HCT116 (cell line): ENCODE measurements at places on chromosomes 7 and 10. TPM values are rescaled to one million over a fixed set of nuclear protein-coding genes. Genes with fewer than 3 reads are reported as not detected.
A peak's percentile ranks its signal among the peaks of the same experiment; 100 is the strongest.

CASTOR2 gene
- 9.4 TPM for total RNA-seq

AGAP9 gene
- 7.4 TPM for total RNA-seq

THSD7A gene
- total RNA-seq = 0.05 TPM

CTAGE4 gene
- total RNA-seq = 6.0 TPM

GNAT3 gene
- not detected for total RNA-seq

BMI1 gene
- total RNA-seq = 81.1 TPM

ITPRID1 gene
- total RNA-seq = not detected

TRIM50 gene
- total RNA-seq = not detected

TDRD1 gene
- total RNA-seq = not detected

NUTM2A gene
- 0.59 TPM for total RNA-seq

GRCh38 chr10:103874730-103875129 is 19.4 kb upstream of the SH3PXD2A start:
- no peak for DNase-seq
- H3K27me3 ChIP-seq = no peaks in the 10 kb centered on the region
- H3K4me1 ChIP-seq = peaks cover 12% of the 10 kb centered on the region
- no peak overlapping the region for H3K27ac ChIP-seq
- H3K36me3 ChIP-seq = no peaks in the 10 kb centered on the region

DNA sequence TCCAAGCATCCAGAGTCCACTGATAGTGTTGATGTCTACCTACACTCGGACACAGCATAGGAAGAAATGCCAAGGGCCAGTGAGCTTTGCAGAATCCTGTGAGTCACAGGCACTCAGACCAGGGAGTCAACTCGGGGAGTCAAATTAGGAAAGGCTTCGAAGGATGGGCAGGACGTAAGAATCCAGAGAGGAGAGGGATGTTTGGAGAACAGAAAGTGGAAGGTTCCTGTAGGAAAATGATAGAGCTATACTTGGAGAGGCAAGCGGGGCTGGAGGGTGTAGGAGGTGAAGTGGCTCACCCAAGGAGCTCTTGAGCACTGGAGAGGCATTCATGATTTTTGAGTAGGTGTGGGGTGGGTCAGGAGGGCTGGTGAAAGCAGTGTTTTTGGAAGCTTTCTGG is 3.0 kb downstream of the ZYX start:
- H3K4me1 ChIP-seq = peaks cover 10% of the 10 kb centered on the region
- no peak overlapping the region for H3K27ac ChIP-seq
- DNase-seq = no peak
- peaks cover 27% of the 10 kb centered on the region for H3K36me3 ChIP-seq

DNA sequence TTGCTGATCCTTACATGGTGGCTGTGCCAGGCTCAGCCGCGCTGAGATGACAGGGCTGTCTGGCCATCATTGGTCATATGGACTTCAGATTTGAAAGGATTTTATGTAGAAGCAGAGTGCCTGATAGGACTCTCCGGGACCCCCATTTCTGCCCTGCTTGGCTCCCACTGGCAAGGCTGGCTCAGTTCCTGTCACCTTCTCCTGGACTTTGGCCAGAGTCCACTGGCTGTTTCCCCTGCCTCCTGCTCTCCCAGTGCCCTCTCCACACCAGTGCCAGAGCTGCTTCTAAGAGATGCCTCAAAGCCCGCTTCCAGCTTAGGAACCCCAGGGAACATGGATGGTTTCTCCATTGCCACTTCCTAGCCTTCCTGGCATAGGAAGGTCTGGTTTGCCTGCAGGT is 5.1 kb upstream of the SH2D4B start:
- no peaks in the 10 kb centered on the region for H3K27me3 ChIP-seq
- peaks cover 22% of the 10 kb centered on the region for H3K4me1 ChIP-seq
- no peaks in the 10 kb centered on the region for H3K36me3 ChIP-seq
- no peak overlapping the region for H3K4me3 ChIP-seq

DNA sequence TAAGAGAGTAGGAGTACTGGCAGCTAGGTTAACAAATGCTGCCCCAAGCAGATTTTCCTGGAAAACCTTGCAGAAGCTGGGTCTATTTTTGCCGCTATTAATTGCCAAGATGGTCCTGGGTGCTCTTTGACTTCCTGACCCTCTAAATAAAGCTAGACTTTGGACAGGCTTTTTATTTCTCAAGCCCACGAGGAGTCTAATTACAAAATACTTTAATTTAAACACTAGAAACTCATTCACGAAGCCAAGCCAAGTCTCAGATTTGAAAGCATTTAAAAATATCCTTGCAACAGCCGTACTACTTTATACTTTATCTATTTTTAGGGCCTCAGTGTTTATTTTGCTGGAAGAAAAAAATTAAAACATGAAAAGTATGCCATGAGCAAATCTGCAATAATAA is 45.1 kb downstream of the TMEM26 start:
- no peaks in the 10 kb centered on the region for H3K36me3 ChIP-seq
- no peaks in the 10 kb centered on the region for H3K4me1 ChIP-seq
- H3K27ac ChIP-seq = no peak overlapping the region
- H3K27me3 ChIP-seq = no peaks in the 10 kb centered on the region

DNA sequence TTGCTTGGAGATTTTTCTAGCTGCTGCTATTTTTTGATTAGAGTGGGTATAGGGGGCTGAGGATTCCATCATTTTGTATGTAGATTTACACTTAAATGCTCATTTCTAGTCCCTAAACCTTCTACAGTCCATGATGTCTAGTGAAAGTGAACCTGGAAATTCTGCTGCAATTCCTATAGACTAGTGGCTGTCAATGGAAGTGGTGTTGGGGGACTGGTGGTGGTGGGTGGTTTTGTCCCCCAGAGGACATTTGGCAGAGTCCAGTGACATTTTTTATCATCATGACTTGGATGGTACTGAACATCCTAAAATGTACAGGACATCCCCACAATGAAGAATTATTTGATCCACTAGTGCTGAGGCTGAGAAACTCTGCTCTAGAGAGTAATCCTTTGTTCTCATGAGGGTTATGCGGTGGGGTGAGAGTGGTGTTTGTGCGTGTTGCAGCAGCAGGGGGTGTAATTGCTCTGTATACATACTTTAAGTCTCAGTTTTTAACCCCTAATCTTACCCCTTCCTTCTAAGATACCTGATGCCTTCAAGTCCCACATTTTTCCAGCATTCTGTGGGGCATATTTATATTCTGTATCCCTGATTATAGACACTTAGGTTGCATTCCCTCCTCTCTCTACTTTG is 35.0 kb downstream of the KIF11 start:
- no peaks in the 10 kb centered on the region for H3K4me1 ChIP-seq
- no peak overlapping the region for H3K4me3 ChIP-seq
- H3K36me3 ChIP-seq = peaks cover 20% of the 10 kb centered on the region

GRCh38 chr10:2900530-2900929 is 166.8 kb upstream of the PFKP start:
- H3K36me3 ChIP-seq = no peaks in the 10 kb centered on the region
- peaks cover 47% of the 10 kb centered on the region for H3K27me3 ChIP-seq
- no peak overlapping the region for H3K4me3 ChIP-seq
- no peak overlapping the region for H3K27ac ChIP-seq
- H3K4me1 ChIP-seq = no peaks in the 10 kb centered on the region
- DNase-seq = no peak

- H3K4me3 ChIP-seq = no peak overlapping the region
- no peaks in the 10 kb centered on the region for H3K36me3 ChIP-seq
- no peak overlapping the region for H3K27ac ChIP-seq
- H3K4me1 ChIP-seq = no peaks in the 10 kb centered on the region
Observed at GRCh38 chr10:52979295-52979990, 206.9 kb upstream of the MBL2 start.

DNA sequence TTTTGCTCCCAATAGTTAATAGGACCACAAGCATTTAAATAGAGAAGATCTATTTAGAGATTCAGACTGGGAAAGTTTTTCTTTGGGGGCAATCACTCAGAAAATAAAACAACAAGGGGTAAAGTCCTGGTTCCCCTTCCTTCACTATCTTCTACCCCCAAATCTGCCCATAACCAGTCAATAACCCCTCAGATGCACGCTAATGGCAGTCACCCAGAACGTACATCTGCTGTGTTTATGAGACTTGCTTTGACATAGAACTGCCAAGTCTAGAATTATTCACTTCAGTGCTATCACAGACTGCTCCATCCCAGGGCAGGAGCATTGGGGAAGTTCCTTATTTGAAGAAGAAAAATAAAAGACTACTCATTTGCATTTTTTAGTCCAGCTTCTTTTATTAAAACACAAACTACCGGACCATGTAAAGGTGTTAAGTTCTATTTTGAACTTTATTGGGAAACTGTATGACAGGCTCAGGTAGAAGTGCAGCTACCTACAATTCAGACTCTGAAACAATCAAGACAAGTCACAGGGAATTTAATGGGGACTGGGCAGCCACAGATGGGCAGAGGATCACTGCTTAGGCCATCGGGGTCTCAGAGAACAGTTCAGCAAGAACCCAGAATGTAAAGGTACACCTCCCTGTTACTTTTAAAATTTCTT is 38.4 kb downstream of the ANK3 start:
- no peaks in the 10 kb centered on the region for H3K27me3 ChIP-seq
- H3K4me1 ChIP-seq = no peaks in the 10 kb centered on the region
- no peak overlapping the region for H3K27ac ChIP-seq
- no peaks in the 10 kb centered on the region for H3K36me3 ChIP-seq

DNA sequence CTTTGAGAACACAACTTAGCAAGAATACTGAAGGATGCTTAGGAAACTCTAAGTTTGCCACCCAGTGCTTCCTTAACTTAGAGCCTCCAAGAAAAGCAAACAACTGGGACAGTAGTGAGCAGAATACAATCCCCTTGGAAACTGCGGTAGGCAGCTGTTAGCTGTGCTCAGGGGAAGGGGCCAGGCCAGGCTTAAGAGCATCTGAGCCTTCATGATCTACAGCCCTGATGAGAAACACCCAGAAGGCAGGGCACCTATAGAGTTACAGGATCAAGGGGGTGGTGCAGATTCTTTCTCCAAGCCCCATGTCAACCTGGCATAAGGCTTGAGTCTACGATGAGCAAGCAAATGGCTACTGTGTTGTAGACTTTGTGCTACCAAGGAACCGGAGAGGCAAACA is 51.4 kb upstream of the DLG5 start:
- no peaks in the 10 kb centered on the region for H3K27me3 ChIP-seq
- no peak overlapping the region for H3K4me3 ChIP-seq
- H3K4me1 ChIP-seq = peaks cover 11% of the 10 kb centered on the region; the same call in 1 of the 2 replicates
- no peak for DNase-seq
- no peak overlapping the region for H3K27ac ChIP-seq

GRCh38 chr7:128110641-128111364 is 79.6 kb upstream of the LRRC4 start:
- H3K4me1 ChIP-seq = peaks cover 9% of the 10 kb centered on the region
- H3K27me3 ChIP-seq = no peaks in the 10 kb centered on the region; the same call in 1 of the 2 replicates
- no peak for DNase-seq

DNA sequence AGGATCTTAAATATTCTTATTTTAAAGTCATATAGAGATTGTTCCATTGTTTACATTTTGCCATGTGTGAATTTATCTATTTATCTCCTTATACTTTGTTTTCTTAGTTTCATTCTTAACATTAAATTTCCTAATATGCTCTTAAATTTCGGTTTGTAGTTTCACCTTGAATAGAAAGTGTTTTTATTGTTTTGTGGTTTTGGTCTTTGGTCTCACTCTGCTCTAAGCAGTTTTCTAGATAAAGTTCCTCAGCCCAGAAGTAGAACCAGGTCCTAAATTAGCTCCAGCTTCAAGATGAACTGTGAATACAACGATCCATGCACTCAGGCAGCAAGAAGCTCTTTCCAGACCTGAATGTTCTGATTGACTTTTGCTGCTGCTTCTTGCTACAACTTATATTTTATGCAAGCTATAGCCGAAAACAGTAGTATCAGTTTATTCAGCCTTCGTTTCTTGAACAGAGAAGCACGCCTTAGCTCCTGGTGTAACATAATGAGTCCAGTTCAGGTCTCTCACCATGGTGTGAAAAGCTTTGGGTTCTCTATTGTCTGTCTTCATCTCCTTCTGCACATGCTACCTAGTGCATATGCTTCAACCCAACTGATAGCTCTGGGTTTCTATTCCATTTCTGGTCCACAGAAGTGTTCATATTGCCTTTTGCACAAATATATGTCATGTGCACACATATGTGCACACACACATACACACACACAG is 95.3 kb downstream of the SEM1 start:
- no peak overlapping the region for H3K27ac ChIP-seq
- H3K27me3 ChIP-seq = no peaks in the 10 kb centered on the region
- no peaks in the 10 kb centered on the region for H3K36me3 ChIP-seq
- H3K4me1 ChIP-seq = no peaks in the 10 kb centered on the region

GRCh38 chr10:99290306-99290705 is 38.9 kb upstream of the CNNM1 start:
- DNase-seq = no peak
- no peaks in the 10 kb centered on the region for H3K4me1 ChIP-seq
- no peak overlapping the region for H3K4me3 ChIP-seq
- H3K27me3 ChIP-seq = peaks cover 4% of the 10 kb centered on the region; the same call in 1 of the 2 replicates
- no peak overlapping the region for H3K27ac ChIP-seq

DNA sequence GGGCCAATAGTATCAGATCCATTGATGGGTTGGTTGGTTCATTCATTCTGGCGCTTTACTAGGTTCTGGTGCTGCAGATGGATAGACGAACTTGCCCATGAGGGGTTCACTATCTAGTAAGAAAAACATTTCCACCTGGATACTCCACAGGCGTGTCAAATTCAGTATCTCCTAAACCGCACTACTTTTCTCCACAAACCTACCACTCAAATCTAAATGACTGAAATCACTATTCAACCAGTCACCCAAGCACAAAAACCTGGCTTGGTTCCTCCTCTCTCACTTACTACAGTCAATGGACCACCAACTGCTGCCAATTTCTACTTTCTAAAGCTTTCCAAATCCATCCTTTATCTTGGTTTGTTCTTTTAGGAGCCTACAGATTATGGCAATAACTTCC is 572 bp downstream of the AGK start:
- peak overlapping the region; percentile 58; the same call in 1 of the 2 replicates for H3K27ac ChIP-seq
- H3K4me1 ChIP-seq = 0 out of 2 replicates have a peak, but pooled peaks cover 4% of the 10 kb centered on the region
- DNase-seq = no peak

DNA sequence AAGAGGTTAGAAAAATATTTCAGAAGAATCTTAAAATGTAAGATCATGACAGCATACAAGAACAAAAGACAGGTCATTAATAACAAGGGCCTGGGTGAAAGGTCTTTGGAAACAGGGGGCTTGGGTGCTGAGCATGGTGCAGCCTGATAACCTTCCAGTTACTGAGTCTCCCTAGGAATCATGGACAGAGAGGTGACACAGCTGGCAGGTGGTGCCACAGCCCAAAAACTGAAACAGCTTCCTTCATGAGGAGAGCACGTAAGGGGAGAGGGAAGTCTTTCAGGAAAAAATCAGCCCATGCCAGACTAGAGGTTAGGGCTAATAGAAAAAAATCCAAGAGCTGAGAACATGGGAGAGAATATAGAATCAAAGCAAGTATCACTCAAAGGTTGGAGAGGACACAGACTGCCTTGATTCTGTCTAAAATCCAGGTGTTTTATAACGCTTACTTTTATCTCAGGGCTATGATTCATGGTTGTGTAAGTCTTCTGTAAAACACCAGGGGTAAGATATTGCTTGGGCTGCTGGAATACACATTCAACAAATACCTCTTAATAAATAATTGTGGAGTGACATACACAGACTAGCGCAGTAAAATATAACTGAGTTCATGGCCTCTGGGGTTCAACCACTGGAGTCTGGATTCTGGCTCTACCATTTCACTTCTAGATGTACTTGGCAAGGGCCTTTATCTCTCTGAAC is 88.1 kb downstream of the SEMA3C start:
- no peaks in the 10 kb centered on the region for H3K27me3 ChIP-seq
- peak; percentile 32 for DNase-seq
- peak overlapping the region; percentile 39; the same call in 1 of the 2 replicates for H3K27ac ChIP-seq
- H3K4me3 ChIP-seq = no peak overlapping the region; the same call in 1 of the 2 replicates
- H3K36me3 ChIP-seq = no peaks in the 10 kb centered on the region
- peaks cover 52% of the 10 kb centered on the region for H3K4me1 ChIP-seq
